ENCODE measurements at places on chromosomes 4 and X.

DNA sequence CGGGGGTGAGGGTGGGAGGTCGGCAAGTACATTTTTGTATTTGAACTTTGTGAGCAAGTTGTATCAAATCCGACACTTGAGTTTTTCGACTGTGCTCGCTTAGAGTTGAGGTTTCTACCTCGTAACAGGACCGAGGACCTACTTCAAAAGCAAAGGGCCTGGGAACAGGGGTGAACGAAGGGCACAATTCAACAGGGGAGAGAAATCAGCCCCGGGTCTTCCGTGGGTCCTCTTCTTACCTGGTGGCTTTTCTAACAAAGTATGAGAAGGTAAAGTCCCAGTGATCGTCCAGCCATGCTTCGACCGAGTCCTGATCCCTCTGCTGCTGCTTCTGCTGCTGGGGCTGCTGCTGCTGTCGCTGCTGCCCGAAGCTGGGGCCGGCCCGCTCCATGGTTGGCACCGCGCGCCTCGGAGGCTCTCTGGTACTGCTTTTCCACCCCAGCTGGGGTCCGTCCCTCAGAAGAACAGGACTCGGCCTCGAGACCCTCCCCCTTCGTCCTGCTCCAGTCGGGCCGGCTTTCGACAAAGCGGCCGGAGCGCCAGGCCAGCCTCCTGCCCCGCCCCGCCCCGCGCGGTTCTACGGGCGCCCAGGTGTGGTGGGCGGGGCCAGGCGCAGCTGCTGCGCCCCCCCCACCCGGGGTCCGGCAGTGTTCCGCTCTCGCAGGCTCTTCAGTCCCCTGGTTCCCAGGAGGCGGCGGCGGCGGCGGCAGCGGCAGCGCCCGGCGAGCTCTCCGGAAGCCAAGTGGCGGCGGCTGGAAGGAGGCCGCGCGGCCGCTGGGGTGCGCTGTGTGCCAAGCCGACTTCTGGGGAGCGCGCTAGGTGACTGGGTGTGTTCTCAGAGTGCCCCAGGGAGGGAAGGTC is at the start of gene PDE5A:
TSS of gene PDE5A (minus strand) at position 524 of the 861 bp plus-strand sequence. CDS start at position 391, 133 bp downstream.
- DNase-seq, result peak; percentile 54

- no peak for DNase-seq
Observed at GRCh38 chrX:15242899-15243555, 26.9 kb downstream of the ASB9 start.

DNA sequence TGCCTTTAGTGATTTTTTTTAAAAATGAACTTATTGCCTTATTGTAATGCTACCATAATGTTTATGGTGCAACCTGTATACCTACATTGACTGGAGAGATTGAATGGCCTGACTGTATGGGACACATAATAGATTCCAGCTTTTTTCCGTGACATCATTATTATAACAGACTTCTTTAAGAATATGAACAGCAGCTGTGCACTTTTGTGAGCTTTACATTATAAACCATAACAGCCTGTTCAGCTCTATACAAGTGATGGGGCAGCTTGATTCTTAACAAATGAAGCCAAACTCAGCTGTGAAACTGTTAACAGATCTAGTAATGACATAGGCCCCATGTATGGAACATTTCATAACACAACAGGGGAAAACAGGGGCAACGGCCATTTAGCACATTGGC is 187.0 kb downstream of the BMPR1B start:
- no peak for DNase-seq

DNA sequence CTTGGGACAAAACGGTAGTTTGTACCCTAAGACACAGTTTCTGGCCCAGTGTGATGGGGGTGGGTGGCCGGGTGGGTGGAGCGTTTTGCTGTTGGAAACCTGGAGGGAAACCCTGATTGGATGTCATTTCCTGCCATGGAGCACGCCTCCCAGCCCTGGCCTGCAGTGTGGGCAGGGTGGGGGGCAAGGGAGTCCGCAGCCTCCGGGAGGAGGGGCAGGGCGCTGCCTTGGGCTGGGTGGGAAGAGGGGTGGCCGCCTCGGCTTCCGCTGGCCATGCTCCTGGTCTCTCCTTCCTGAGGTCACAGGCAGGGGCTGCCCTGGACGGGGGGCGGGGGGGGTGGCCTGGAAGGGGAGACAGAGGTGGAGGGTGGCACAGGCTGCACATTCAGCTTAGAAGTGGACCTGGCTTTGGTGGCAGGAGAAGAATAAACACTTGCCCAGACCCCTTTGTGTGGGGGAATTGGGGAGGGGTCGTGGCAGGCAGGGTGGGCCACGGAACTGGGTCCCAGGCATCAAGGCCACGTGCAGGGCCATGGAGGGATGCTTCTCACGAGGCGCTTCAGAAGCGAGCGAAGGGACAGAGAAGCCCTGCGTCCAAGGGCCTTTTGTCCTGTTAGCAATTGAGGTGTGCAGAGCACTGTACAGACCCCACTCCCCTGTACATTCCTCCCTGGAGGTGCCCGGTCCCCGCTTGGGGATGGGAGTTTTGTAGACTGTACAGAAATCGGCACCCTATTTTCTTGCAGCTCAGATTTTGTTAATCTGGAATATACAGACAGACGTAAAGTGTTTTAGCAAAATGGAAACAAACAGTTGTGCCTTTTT is 6.2 kb downstream of the NAT8L start:
- no peak for DNase-seq

DNA sequence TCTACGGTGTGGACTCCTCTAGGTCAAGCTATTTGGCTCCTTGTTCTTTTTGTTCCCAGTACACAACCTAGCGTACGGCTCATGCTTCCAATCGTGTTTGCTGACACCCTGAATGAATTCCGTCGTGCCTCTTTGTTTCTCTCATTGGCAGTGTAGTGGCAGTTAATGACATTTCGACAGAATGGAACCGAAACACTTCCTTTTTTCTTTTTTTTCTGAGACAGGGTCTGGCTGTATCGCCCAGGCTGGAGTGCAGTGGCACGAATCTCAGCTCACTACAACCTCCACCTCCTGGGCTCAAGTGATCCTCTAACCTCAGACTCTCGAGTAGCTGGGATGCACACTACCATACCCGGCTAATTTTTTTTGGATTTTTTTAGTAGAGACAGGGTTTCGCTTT is 113.3 kb upstream of the ATP6AP2 start:
- DNase-seq, result no peak

GRCh38 chr4:156237231-156237630 is 283.6 kb upstream of the CTSO start:
- no peak for DNase-seq

- no peak for DNase-seq
Observed at GRCh38 chr4:10529291-10530136, 72.3 kb upstream of the ZNF518B start.

DNA sequence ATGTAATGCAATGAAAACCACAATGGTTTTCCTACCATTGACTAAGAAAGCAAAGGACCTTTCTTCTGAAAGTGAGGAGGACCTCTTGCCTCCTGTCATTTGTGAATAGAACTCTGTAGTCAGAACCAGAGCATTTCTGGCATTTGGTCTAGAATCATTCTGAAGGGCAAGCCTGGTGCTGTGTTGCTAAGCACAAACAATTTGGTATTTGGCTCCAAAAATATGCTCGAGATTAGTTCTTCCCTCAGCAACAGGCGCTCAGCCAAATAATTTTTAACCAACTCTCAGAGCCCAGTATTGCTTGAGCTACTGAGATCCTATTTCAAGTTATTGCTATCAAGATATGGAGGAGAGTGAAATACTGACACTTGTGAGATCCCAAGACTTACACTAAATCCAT is 71.0 kb downstream of the SNCA start:
- DNase-seq, result no peak

GRCh38 chr4:112312610-112313239 is 15.6 kb downstream of the ALPK1 start:
- DNase-seq, result no peak

GRCh38 chr4:143511906-143512305 is 1.6 kb upstream of the SMARCA5 start:
- DNase-seq, result no peak

- DNase-seq, result no peak
Observed at GRCh38 chr4:45119376-45119775, 393.0 kb upstream of the GNPDA2 start.

DNA sequence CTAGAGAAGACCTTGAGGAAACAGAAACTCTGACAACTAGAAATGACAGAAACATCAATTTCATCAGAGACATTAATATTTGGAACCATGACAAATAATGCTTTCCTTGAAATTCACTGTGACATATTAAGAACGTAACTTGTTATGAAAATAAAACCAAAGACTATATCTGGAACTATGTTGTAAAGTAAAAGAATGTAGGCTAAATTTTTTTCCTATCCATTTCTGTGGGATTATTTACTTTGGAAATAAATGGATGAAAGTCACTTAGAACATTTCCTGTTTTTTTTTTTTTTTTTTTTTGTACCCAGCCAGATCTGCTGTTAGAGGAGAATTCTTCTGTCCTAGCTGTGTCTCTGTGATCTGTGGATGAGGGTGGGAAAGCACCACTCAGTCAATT is 255.9 kb downstream of the SPRY1 start:
- DNase-seq, result no peak

DNA sequence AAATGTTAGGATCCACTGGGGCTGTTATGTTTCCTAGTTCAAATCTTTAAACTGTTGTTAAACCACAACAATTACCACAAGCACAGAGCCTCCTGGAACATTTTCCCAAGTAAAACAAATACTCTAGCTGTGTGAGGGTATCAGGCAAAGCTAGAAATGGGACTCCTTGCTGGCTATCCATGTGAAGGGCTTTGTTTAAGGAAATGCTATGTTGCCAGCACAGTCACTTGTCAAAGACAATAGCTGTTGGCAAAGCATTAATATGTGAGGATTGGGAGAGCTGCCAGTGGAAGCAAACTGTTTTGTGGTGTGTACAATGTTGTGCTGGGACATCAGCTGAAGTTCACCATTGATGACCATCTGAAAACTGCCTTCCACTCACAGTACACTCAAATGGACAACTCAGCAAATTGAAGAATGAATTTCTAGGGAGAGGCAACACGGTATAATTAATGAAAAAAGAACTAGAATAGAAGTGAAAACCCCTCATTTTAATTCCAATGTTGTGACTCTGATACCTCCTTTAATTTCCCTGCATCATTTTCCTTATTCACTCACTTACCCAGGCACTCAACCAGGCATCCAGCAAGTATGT is 100.8 kb downstream of the ANXA3 start:
- no peak for DNase-seq

DNA sequence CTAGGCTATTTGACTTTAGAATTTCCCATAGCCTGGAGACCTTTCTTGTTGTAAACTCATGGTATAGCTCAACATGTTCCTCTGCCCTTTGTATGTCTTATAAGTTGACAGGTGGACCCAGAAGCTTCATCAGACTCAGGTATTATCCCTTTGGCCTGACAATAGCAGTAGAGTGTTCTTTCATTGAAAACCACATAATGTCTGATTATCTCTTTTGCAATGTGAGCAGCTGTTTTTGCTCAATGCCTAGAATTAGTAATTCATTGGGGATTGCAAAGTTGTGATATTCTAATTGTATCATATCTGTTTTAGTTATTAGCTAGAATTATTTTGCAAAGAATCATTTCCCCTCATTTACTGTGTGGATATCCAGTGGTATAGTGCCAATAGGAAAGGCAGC is 27.5 kb downstream of the TBC1D19 start:
- DNase-seq, result no peak

- no peak for DNase-seq
Observed at GRCh38 chrX:24369816-24370215, 9.4 kb downstream of the SUPT20HL1 start.

DNA sequence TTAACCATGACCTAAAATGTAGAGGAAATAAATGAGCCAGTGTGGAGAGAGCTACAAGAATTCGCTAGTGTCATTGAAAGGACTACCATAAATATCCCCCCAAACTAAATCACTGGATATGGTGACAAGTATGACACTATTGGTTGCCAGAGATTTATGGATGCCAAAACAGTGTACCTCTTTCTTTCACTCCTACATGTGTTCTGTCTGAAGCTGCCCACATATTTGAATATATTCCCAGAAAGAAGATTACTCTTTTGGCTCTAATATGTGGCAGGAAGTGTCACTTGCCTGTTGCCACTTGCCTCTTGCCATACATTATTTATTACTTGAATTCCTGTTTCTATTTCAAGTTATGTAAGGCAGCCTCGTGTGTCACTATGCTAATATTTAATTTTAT is 1573.6 kb downstream of the TECRL start:
- no peak for DNase-seq

- DNase-seq, result no peak
Observed at GRCh38 chr4:115675719-115676118, 562.3 kb upstream of the NDST4 start.

DNA sequence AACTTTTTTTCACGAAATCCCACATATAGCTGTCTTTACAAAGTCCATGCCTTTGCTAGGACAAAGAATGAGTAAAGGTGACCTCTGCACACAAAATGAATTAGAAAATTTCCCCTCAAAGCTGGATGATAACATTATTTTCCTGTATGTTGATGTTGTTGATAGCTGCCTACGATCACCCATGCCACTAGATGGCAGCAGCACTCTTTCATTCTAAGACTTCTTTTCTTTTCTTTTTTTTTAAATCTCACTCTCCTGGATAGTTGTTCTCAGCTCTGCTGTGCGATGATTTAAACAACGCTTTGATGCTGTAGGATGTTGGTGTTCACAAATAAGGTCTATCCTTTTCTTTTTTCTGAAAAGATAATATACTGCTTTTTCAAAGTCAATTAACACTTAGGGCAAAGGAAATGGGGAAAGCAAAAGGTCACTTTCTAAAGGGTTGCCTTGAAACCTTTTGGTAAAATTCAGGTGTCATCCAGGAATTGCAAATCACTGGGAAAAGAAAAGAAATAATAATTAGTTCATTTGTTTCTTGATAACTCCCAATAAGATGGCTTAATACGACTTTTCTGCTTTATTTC is 266.8 kb downstream of the C4orf33 start:
- DNase-seq, result peak; percentile 44

GRCh38 chr4:75985116-75985515 is 5.6 kb downstream of the SDAD1 start:
- DNase-seq, result no peak

GRCh38 chr4:145071560-145071959 is 26.4 kb downstream of the ANAPC10 start:
- no peak for DNase-seq

DNA sequence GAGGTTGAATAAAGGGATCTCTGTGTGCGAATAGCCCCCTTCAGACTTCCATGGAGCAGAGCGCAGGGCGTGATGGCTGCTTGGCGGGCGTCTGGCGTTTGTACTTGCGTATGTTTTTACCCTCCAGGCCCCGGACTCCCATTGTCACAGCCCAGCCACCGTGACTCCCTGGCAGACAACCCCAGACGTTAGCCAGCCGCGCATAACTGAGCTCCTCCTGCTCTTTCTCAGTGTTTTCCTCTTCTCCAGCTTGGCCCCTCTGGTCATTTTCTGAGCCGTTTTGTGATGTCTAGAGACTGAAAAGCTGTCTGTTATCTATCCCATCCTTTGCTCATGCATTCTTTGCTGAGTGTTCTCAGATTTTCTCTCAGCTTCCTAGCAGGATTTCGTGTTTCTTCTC is 54.3 kb downstream of the IGFBP7 start:
- no peak for DNase-seq

All from NCI-H187 (cell line).